Activated T-cell treated with anti-CD3 and anti-CD28 coated beads, Interleukin-2, amount 50 U/mL, for 4 hours (primary cell): ENCODE measurements at places on chromosomes 2 and 18.

DNA sequence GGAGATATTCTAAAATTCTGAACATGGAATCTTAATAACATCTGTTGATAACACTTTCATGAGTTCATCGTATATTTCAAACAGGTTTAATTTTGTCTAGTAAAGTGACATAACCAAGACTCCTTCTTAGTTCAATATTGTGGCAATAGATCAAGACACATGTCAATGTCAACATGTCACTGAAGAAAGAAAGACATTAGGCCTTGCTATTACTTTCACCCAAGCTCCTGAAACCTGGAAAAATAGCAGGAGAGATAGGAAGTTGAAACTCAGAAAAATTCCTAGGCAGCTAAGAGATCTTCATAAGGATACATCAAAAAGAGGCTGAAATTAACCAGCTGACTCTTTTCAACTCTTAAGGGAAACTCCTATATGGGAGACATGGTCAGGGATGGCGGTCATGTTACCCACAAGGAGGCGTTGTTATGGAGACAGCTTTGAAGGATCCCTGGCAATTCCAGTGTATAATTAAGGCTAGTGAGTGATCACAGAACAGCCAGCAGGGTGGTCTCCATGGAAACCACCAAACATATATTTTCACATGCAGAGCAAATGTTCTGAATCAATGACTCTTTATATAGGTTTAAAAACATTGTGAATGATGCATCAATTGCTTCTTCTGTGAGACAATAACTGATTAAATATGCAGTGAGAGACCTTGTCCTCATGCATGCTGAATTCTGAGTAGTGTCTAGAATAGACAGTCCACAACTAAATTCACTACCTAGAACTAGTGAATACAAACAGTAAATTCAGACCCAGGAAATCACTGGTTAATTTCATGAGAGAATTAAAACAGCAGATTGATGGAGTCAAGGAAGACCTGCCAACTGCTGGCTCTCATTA is 115.3 kb upstream of the RIOK3 start:
- DNase-seq, result no peak

- DNase-seq, result no peak
These were observed 211.9 kb downstream of the STK39 start for GRCh38 chr2:168035458-168035857.

- DNase-seq, result no peak
These were observed 102.4 kb upstream of the DCC start for GRCh38 chr18:52237551-52237950.

- DNase-seq, result no peak
These were observed 26.7 kb downstream of the CIB4 start for GRCh38 chr2:26614216-26615138.

GRCh38 chr2:227597998-227598397 is 695 bp upstream of the SCYGR2 start:
- no peak for DNase-seq

- DNase-seq, result no peak
These were observed 379.8 kb downstream of the TSN start for GRCh38 chr2:122135021-122135937.

DNA sequence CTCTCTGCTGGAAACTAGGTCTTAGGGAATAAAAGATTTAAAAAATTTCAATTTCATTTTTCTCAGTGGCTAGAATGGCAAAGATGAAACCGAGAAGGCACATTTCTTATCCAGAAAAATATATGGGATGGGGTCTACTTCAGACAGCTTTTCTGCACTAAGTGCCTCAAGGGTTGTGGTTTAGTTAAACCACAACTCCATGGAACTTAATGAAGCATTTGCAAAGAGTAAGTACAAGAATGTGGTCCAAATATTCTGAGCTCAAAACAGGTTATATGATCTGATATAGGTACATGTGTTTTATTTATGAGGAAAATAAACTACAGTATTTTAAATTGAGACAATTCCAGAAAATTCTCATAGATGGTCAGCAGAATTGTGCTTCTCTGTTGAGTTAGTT is 101.8 kb upstream of the FZD5 start:
- no peak for DNase-seq
